Spinal cord (tissue), 10 donors: ENCODE measurements at places on chromosomes 3 and 15.

- no peaks in the 10 kb centered on the region for H3K4me1 ChIP-seq
- no peak for DNase-seq
Measured at GRCh38 chr3:172303181-172303580, 145.1 kb downstream of the GHSR start.

DNA sequence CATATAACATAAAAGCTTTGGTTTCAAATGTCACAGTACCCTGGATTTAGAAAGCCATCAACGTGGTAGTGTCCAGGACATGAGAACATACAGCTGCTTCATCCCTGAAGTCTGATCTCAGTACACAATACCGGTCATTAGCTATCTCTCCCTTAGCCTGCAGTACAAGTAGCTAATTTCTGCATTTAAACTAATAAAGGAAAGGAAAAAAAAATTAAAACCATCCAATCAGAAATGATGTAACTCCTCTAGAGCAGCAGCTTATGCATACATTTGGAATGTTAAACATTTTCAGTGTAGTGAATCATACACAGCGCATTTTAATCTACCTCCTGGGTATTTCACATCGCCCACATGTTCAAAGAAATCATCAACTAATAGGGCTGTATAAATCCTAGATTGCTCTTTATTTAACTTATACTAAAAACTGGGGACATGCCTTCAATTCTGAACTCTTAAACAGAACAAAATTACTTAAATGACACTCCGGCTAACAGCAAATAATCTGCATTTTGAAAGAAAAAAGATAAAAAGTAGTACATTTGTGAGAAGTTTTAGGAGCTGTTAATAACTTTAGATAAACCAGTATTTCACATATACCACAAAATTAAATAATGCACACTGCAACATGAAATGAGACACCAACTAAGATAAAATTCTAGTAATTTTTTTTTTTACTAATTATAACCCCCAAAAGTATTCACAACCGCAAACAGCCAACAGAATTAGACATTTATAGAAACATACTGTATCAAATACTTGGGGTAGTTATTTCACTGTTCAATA, 3.7 kb downstream of the IGF2BP2 start:
- H3K36me3 ChIP-seq, result no peaks in the 10 kb centered on the region
- peaks cover 2% of the 10 kb centered on the region for H3K4me1 ChIP-seq
- H3K27me3 ChIP-seq, result no peaks in the 10 kb centered on the region
- H3K4me3 ChIP-seq, result peak overlapping the region; percentile 16
- DNase-seq, result no peak

DNA sequence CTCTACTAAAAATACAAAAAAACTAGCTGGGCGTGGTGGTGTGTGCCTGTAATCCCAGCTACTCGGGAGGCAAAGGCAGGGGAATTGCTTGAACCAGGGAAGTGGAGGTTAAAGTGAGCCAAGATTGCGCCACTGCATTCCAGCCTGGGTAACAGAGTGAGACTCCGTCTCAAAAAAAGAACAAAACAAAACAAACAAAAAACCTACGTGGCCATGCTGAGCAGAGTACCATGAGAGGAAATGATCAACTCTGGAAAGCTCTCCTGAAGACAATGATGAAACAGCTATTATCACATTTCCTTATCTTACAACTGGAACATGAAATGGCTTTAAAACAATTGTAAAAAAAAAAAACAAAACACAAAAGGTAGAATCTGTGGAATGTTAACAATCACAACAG, 75.2 kb downstream of the CHSY1 start:
- H3K4me3 ChIP-seq, result no peak overlapping the region
- H3K4me1 ChIP-seq, result peaks cover 22% of the 10 kb centered on the region
- no peak overlapping the region for H3K27ac ChIP-seq
- peaks cover 32% of the 10 kb centered on the region for H3K36me3 ChIP-seq
- no peaks in the 10 kb centered on the region for H3K27me3 ChIP-seq

DNA sequence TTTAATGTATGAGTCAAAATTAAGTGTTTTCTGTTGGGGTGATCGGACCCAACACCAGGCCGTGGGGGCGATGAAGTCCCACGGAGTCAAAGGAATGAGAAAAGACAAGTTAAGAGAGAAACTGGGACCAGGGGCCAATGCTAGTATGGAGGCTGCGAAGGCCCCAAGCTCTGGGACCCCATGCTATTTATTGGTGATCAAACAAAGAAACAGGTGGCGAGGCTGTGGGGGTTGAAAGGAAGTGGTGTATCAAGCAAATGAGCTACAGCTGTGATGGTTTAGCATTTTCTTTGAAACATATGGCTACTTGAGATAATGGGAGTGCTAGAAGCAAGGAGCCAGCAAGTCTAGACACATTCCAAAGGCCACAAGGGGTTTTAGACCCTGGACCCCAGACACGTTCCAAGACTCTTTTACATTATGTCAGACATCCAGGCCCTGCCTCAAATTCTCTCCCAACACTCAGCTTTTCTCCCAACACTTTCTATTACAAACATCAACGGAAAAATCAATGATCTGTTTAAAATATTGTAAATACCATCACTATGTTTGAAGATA, 56.0 kb upstream of the SNRPN start:
- no peak overlapping the region for H3K4me3 ChIP-seq
- no peaks in the 10 kb centered on the region for H3K4me1 ChIP-seq
- peak; percentile 52 for DNase-seq

GRCh38 chr15:44698641-44699040, 12.5 kb downstream of the PATL2 start:
- H3K27me3 ChIP-seq, result no peaks in the 10 kb centered on the region
- no peak for DNase-seq
- H3K27ac ChIP-seq, result no peak overlapping the region
- no peak overlapping the region for H3K4me3 ChIP-seq

- H3K4me3 ChIP-seq, result no peak overlapping the region
- H3K27ac ChIP-seq, result no peak overlapping the region
- DNase-seq, result no peak
- peaks cover 11% of the 10 kb centered on the region for H3K4me1 ChIP-seq
Measured at GRCh38 chr3:192864941-192865340, 52.7 kb downstream of the MB21D2 start.
